GM12892 (cell line): ENCODE measurements at places on chromosomes 13 and 19.

DNA sequence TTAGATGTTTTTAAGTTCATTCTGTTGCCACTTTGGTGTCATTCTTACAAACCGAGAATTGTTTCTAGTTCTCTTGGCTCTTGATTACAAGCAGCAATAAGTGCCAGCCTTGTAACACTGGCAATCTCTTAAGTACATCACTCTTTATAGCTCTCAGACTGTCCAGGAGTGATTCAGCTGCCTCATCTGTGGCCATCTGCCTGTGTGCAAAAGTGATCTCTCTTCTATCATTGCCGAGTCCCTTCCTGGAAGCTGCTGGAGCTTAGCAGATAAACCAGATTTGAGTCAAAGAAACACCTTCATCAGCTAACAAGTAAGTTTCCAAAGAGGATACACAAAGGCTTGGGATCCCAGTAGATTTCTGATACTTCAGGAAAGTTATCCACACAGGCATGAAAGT lies 23.2 kb downstream of the STOML3 start:
- DNase-seq = no peak

DNA sequence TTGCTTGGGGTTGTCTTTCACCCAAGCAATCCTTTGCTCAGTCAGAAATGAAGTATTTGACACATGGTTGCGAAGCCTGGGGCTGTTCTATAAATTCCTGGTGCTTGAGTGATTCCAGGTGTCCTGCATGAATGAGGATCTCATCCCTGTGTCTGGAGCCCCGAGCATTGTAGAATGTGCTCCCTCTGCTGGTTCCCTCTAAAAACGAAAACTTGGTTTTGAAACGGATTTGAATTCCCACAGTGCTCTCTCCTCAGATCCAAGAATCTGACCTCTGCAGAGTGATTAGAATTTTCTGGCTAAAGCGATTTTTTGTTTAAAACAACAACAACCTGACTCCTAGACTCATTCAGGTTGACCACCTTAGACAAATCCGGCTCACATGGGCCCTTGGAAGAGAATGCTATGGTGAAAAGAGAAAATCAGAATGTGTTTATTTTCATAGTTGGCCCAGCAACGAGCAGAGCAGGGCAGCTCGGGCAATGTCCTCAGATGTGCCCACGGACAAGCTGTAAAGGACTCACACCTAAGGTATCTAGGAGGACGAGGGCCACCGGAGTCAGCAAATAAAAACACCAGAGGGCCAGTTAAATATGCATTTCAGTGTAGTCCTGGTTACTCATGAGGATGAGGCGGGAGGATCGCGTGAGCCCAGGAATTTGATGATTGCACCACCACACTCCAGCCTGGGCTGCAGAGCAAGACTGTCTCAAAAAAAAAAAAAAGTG lies 8.7 kb upstream of the ATP12A start:
- no peak for DNase-seq

GRCh38 chr13:106382534-106382933 lies 152.9 kb downstream of the EFNB2 start:
- no peak for DNase-seq

- DNase-seq = no peak
Observed at GRCh38 chr13:94739235-94739634, 26.9 kb upstream of the SOX21 start.

- DNase-seq = no peak
Observed at GRCh38 chr13:112368883-112369282, 7.3 kb upstream of the SPACA7 start.

DNA sequence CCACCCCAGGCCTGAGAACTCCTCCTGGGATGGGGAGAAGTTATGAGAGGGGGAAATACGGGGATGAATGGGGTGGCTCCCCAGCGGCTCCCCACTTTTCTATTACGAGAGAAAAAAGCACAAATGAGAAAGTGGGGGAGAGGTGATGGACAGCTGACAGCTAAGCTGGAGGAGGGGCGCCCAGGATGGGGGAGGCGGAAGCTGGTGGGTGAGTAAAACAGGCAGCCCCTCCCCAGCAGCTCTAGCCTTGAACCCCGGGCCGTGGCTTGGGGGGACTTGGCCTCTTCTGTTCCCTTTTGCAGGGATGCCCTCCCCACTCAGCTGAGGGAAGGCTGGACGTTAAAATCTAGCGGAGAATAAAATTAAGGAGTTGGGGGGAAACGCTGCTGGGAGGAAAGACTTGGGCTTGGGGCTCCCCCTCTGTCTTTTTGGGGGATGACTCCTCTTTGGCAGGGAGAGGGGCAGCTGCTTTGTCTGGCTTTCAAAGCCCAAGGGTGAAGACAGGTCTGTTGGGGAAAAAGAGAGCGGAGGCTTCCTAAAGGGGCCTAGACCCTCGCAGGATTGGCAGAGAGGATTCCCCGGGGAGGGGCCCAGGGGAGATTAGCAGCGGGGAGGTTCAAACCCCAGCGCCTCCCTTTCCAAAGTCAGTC lies 1.4 kb upstream of the SAMD1 start:
- DNase-seq = peak; percentile 55

GRCh38 chr13:48853728-48854102 lies 122.0 kb upstream of the FNDC3A start:
- no peak for DNase-seq

- DNase-seq = no peak
Observed at GRCh38 chr19:13420780-13421179, 85.5 kb downstream of the CACNA1A start.

DNA sequence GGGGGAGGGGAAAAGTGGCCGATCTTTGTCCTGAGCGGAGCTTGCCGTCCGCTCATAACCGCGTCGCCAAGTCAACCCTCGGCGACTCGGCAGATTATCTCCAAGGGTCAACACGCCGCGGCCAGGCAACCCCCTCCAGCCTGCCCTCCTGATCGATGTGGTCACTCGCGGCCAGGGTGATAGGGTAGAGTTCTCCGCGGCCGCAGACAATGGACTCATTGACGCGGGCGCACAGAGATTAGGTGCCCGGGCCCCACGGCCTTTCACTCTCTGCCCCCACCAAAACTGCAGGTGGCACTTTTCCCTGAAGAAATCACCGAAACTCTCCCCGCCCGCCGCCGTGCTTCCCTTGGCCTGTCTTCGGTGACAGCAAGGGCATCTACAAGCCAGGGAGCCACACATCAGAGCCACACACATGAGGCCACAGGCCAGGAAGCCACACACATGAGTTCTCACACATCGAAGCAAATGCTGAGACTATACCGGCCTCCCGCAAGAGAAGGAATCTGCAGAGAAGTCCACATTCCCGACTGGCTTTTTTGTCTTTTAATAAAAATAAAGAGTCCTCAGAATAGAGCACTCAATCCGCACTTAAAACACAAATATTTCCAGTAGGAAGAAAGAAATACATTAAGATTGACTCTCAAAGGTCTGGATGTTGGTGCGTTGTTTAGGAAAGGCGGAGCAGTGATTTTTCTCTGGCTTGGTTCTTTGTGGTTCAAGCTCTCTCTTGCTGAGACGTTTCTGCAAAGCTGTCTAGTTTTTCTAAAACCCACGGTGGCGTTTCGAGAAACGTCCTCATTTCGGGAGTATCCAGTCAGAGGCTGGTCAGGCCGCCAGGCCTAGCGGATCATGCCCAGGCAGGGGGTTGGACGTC lies 1.5 kb upstream of the PDX1 start:
- DNase-seq = peak; percentile 11

GRCh38 chr13:25151626-25152195 lies 20.4 kb downstream of the AMER2 start:
- DNase-seq = no peak

DNA sequence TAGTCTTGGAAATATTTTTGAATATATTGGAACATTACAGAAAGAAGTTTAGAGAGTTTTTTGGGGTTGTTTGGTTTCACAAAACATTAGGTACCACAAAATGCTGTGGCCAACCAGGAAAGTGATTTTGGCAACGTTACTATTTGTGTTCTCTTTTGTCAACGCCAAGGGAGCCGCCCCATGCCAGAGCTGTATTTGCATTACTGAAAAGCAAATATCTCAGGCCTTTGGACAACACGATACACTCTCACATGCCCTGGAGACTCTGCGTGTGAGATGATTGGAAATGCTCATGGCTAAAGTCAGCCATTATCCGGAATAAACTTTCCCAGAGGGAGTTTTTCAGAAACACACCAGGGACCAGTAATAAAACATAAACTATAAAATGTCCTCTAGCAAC lies 324.6 kb downstream of the SHISA2 start:
- no peak for DNase-seq

DNA sequence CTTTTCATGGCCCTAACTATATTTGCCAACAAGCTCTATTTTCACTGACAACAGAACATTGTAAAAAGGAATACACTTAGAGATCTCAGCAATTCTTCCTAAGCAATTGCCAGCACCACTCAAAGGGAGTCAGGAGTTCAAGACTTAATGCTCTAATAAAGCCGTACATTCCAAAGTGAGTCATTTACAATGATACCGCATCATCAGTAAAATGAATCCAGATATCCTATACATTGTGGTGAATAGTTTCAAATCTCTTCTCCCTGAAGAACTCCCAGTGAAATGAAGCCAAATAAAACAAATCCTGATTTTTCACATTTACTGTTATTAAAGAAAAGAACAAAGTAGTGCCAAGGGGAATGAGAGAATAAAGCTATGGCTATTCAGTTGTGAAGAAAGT lies 2898.7 kb upstream of the PCDH20 start:
- DNase-seq = no peak

DNA sequence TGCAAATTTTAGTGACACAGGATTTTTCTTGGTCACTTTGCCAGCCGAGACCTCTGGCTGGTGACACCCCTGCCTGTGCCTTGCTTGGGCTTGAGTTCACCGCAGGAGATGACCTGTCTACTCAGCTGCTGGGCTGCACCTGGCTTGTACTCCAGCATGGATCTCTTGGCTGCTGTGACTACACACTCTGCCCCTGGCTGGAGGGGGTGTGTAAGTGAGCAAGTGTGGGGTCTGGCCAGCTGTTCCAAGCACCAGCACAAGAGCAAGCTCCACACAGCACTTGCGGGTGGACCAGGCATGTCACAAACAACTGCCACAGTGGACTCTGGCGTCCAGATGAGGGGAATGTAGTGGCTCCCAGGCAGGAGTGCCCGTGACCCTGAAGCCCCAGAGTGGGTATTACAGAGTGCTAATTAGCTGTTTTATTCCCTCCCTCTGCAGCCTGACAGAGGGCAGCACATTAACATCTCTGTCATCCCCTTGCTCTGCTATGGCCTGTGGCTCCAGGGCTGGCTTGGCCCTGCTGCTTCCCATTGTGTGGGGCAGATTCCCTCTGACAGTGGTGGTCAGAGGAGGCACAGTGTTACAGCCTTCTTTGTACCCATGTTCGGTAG lies 1387.2 kb downstream of the OLFM4 start:
- DNase-seq = no peak

GRCh38 chr13:40694426-40694825 lies 28.0 kb upstream of the FOXO1 start:
- DNase-seq = no peak

GRCh38 chr13:47457626-47458025 lies 543.4 kb downstream of the SUCLA2 start:
- no peak for DNase-seq

GRCh38 chr19:31057476-31057875 lies 291.8 kb downstream of the TSHZ3 start:
- DNase-seq = no peak

DNA sequence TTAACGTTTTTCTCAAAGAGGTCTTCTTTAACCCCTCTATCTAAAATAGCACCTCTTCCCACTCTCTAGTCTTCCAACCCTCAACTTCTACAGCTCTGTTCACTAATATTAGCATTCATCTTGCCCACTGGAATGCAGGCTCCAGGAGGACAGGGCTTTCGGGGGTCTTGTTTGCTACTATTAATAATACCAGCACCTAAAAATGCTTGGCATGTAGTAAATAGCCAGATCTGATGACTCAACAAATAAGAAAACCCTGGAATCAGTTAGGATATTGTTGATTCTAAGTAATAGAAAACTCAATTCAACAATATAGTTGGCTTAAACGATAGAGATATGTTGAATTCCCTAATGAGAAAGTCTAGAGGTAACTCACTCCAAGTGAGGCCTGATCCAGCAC lies 14.2 kb downstream of the DYRK1B start:
- DNase-seq = no peak

- DNase-seq = no peak
Observed at GRCh38 chr19:58387338-58388174, 487 bp downstream of the RPS5 start.

DNA sequence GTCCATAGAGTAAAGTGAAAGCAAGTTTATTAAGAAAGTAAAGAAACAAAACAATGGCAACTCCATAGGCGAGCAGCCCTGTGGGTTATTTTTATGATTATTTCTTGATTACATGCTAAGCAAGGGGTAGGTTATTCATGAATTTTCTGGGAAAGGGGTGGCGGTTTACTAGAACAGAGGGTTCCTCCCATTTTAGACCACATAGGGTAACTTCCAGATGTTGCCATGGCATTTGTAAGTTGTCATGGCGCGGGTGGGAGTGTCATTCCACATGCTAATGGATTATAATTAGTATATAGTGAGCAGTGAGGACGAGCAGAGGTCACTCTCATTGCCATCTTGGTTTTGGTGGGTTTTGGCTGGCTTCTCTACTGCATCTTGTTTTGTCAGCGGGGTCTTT lies 8.4 kb upstream of the DCUN1D2 start:
- no peak for DNase-seq

DNA sequence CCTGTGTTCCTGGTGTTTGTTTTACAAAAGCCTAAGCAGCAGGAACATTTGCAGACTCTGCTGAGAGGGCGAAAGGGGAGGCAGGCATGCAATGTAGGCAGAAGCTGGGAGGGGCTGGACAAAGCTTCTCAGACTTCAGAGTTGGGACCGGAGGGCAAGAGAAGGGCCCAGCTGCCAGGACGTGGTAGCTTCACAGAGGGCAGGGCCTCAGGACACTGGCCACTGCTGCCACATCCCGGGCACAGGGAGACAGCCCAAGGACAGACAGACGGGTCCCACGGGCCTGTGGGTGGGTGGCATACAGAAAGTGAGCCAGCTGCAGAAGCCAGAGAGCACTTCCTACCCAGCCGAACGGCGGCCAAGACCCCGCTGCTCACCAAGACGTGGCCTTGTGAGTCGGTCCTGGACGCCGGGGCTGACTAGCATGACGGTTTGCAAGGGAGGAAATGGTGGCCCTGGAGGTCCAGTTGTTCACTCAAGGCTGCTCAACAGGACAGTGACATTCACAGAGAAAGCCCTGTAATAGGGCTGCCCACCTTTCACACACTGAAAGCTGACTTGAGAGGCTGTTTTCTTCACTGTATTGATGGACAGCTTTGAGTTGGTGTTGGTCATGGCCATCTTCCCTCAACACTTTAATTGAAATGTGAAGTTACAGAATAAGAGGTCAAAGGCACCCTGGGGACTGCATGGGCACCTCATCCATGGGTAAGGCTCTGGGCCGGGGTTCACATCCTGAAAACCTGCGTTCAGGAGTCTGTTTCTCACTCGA lies 23.7 kb upstream of the TFDP1 start:
- DNase-seq = no peak

DNA sequence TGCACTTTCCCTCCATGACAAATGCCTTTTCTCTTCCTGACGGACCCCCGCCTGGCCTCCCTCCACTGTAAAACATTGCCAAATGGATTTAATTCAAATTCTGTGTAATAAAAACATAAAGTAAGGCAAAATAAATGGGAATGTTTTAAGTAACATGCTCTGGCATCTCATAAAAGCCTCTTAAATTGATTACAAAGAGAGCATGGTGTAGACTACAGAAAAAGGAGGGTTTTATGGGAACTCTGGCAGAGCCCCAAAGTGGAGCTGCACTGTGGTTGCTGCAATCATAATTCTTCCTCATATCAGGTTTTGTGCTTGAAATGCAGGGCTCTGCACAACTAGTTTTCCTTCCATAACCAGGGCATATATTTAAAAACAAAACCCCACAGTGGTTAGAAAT lies 44.3 kb upstream of the SIAH3 start:
- DNase-seq = no peak
